CD4-positive, alpha-beta T cell treated with Interleukin-15 for 4 hours (primary cell): ENCODE measurements at places on chromosomes 7 and 10.

- DNase-seq: no peak
Observed at GRCh38 chr10:76136961-76137360, 705.5 kb downstream of the LRMDA start.

- no peak for DNase-seq
Observed at GRCh38 chr10:104642658-104643302, 1.7 kb downstream of the SORCS3 start.

DNA sequence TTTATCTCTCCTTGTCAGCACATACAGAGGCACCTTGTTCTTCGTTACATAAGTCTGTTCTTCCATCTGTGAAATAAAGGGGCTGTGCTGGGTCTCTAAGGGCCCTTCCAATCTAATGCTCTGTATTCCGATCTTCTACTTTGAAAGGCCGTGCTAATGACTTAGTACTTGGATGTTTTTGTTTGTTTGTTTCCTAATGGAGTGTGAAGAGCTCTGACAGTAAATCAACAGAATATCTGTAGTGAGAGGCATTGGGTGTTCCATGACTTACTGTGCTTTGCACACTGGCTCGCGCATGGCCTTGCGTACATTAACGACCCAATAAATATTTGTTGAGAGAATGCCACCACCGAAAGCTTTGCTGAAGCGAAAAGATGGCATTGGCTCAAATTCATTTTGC, 162.1 kb downstream of the CHN2 start:
- DNase-seq: no peak

- DNase-seq: no peak
Observed at GRCh38 chr10:127046975-127047877, 142.0 kb downstream of the DOCK1 start.

DNA sequence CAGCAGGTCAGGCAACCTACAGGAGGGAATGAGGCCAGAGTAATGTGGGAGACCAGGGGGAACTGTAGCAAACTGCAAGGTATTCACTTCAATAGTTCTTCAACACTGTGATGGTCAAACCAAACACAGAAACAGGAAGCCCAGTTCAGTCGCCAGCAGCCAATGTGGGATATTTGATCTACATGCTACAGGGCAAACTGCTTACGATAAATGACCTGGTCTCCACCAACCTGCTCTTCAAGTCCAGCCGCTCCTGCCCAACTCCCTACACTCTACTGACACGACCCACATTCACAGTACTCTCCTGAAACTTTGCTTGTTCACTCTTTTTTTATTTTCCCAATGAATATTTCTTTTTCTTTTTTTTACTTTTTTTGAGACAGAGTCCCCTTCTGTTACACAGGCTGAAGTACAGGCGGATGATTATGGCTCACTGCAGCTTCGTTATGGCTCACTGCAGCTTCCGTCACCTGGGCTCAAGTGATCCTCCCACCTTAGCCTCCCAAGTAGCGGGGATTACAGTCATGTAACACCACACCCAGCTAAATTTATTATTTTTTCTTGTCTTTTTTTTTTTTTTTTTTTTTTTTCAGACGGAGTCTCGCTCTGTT, 42.1 kb downstream of the MDH2 start:
- DNase-seq: no peak

- no peak for DNase-seq
Observed at GRCh38 chr7:103719070-103719469, 270.4 kb downstream of the RELN start.

DNA sequence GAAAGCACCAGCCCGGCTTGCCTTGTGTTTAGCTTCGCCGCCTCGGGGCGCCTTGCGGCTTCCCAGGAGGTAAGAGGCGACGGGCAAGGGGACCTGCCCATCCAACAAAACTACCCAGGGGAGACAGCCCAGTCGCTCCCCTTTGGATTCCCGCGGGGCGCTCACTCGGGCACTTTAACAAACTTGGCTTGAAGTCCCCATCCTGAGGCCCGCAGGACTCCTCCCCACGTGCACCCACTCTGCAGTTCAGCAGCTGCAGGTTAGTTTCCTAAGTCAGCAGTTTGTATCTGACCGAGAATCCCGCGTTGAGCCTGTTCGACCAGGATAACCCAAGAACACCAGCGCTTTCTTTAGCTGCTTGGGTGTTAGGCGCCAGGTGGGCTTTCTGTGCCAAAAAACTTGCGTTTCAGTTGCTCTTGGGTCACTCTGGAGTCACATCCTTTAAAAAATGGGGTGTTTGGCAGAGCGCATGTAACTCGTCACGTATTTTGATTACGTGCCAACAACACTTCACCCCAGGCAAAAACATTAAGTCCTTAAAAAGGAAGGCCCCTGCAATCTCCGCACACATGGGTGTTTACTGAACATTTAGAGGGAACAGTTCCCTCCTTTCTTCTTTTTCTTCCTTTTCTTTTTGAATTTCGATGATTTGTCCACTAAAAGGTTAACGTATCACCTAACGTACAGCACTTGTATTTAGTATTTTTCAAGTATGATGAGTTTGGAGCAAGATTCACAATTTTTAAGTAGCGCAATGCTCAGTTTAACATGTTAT, 876 bp downstream of the DNAH11 start:
- no peak for DNase-seq

- DNase-seq: no peak
Observed at GRCh38 chr7:45236666-45237065, 79.1 kb downstream of the RAMP3 start.

DNA sequence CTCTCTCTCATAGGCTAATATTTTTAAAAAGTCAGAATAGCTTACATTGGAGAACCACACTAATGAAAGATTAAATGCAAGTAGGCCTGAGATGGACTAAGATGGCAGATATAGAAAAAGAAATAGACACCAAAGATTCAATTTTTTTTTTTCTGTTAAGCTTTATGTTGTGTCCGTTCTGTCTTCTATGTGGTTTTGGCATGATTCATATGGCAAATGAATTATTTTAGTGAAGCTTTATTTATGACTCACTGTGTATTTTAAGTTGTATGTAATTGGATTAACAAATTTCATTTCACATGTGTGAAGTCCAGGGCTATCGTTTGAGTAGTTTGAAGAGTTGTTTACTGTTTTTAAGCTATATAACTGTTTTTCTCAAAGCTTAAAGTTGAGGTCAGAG, 214.8 kb downstream of the CAMK1D start:
- no peak for DNase-seq

- no peak for DNase-seq
Observed at GRCh38 chr7:111324228-111324627, 233.3 kb downstream of the LRRN3 start.

DNA sequence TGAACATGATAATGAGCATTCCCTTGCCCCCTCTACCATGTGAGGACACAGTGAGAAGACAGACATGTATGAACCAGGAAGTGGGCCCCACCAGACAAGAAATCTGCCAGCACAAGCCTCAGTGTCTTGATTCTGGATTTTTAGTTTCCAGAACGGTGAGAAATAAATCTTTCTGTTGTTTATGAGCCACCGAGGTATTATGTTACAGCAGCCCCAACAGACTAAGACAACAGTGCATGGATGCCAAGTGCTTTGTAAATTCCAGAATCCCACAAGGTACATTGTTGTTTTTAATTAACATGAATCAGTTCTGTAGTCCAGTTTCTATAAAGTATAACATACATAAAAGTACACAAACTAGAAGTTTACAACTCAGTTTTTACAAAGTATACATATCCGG, 162.2 kb downstream of the ARHGAP21 start:
- no peak for DNase-seq

DNA sequence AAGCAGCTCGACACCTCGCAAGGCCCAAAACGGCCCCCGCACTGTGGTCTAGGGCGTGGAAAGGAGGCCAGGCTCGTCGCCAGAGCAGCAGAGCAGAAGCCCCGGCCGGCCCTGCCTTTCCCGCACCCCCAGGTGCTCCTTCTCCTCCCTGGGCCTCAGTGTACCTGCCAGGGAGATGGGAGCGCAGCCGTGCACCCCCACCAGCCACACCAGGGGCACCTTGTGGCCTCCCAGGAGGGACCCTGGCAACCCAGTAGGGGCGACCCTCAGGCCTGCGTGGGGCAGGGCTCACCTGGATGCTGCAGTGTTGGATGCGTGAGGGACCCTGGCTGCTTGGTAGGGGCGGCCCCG, 9.5 kb downstream of the PDGFA start:
- no peak for DNase-seq

DNA sequence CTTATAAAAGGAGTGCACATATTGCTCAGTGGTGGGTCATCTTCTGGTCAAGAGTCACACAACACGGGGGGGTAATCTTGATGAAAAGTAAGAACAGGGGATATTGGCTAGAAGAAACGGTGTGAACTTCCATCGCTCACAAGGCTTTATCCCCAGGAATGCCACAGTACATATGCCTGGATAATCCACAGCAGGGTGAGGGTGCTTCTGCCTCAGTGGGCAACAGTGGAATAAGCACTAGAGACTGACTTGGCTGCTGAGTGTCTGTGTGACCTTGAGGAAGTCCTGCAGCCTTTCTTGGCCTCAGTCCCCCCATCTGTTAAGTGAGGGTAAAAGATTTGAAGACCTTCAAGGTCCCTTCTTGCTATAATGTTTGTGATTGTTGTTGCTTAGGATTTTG, 44.9 kb upstream of the SHH start:
- DNase-seq: no peak
